Progenitor cell of endocrine pancreas (in vitro differentiated cells): ENCODE measurements at places on chromosomes 16 and 17. TPM values are rescaled to one million over a fixed set of nuclear protein-coding genes. Genes with fewer than 3 reads are reported as not detected.

DNA sequence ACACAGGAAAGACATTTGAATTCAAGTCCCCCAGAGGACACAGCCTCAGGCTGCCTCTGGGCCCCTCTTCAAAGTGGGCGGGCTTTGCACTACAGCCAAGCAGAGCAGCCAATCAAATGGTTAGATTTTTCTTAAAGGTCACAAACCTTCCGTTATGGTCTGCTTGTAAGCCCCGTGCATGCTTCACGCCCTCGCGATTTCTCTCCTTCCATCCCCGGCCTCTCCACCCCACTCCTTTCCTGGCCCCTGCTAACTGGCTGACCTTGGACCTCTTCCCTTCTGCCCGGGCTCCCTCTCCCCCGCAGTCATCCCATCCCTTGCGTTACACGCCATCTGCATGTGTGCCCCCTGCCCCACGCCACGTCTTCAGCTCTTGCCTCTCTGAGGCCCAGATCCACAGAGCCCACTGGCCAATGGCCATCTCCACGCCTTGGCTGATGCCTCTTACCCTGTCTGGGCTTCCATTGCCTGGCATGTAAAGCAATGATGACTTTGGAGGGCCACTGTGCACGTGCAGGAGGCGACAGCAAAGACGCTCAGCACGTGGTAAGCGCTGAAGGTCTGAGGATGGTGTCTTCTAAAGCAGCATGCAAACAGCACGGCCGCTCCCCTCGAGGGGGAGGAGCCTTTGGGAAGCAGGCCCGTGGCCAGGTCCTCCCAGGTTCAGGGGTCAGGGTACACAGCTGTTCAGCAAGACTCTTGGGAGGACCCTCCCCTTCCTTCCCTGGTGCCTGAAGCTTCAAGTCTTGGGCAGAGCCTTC, 86.8 kb downstream of the ZDHHC7 start:
- no peak for DNase-seq

GRCh38 chr16:77509051-77509450, 74.2 kb upstream of the ADAMTS18 start:
- no peak for DNase-seq

DNA sequence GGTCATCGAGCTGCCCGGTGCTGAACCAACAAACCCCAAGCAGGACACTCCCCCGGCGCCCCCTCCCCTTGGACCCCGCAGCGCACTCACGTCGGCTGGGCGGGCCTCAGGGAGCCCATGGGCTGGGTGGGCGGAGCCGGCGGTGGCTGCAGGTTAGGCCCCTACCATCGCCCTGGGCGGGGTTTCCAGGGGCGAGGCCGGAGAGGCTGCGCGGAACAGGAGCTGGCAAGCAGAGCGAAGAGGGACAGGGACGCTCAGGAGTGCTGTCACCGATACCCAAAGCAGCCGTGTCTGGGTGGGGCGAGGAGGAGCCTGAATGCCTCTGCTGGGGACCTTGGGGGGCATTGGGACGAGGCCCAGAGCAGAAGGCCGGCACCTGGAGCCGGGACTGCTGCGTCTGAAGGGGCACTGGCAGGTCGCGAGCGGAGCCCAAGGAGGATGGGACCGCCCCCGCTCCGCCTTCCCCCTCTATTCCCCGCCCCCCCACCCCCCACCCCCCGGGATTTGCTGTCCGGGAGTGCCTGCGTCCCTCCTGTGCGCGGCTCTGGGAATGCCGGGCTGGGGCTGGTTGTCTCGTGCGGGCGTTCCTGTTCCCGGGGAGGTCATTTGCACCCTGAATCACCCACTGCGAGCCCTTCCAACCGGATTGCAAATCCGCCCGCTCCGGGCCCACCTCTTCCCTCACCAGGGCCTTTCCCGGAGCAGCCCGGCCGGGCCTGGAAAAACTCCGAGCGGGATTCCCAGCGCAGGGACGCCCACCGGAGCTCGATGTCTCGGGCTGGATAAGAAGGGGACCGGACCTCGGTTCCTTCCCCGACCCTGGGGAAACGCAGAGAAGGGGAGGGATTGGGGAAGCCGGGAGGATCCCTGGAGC, 902 bp downstream of the ARHGAP27 start:
- DNase-seq = peak; percentile 68

- peak; percentile 73 for DNase-seq
Measured at GRCh38 chr17:32486701-32487472, at the start of gene CDK5R1. CDK5R1 (plus strand) TSS chr17:32486993; CDS start chr17:32487621, 628 bp downstream.

DNA sequence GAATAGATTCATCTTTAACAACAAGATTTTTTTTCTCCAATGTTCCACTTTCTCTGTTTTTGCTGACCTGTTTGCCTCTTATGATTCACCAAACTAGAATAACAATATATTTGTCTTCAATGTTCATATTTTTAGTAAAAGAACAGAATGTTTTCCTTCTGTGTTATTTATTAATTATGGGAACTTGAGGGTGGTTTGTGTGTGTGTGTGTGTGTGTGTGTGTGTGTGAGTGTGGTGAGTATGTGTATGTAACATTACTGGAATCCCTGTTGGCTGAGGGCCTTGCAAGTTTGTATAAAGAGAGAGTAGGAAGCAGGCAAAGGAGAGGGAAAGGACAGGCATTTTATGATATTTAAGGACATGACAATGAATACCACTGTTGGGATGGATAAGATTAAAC, 13.8 kb downstream of the STXBP4 start:
- no peak for DNase-seq

- DNase-seq = no peak
Measured at GRCh38 chr17:2222901-2223616, 80.5 kb downstream of the SMG6 start.

- DNase-seq = peak; percentile 73
Measured at GRCh38 chr17:17823433-17824118, 13.2 kb downstream of the SREBF1 start.

DNA sequence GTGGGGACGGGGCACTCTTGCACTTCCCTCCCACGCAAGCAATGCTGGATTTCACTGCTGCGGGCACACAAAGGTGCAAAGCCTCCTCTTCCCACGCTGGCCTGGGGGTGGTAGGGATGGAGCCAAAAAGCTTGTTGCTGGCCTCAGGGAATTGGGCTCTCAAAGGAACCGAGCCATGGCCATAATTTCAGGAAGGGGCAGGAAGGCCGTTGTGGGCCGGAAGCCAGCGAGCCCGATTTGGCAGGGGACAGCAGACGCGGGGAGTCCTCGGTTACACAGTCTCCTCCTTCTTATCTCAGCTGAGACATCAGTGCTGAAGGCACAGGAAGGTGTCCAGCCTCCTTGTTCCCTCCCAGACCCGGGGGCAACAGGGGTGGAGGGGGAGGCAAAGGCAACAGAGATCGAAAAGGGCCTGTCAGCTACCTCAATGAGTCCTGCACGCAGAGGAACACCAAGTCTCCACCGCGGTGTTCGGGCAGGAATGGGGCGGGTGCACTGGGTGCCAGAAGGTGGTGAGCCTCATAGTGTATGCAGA, 59.5 kb downstream of the SLFN11 start:
- no peak for DNase-seq

GRCh38 chr17:40122999-40123810, 1.4 kb downstream of the MSL1 start:
- DNase-seq = peak; percentile 41

- DNase-seq = peak; percentile 28
Measured at GRCh38 chr17:59366773-59367656, 35.6 kb downstream of the YPEL2 start.

DNA sequence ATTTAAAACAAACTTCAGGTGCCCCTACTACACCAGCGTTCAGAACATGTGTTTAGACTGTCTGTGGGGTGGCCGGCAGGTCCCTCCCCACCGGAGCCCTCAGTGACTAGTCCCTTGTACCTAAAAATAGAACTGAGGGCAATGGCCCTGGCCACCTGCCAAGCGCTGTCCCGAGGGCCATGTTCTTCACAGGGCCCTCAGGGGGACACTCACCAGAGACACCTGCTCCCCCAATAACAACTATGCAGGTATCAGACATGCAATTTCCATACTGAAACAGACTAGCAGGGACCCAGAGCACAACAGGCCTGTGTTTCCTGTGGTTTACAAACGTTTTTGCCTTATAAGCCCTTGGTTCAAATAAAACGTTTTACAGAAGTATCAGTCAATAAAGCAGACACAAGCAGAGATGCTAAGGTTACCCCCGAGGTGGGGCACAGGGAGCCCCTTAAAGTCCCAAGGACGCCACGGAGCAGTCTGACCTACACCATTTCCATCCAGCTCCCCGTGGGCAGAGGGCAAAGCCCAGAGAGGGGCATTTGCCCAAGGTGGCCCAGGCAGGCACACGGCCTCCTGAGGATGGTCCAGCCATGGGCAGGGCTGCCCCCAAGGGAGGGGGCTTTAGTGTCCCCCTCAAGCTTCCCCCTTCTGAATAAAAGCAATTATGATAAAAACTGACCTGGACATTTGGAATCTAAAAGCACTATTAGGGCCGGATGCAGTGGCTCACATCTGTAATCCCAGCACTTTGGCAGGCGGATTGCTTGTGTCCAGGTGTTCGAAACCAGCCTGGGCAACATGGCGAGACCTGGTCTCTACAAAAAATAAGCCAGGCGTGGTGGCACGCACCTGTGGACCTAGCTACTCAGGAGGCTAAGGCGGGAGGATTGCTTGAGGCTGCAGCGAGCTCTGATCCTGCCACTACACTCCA, 896 bp upstream of the MYLK3 start:
- no peak for DNase-seq

DNA sequence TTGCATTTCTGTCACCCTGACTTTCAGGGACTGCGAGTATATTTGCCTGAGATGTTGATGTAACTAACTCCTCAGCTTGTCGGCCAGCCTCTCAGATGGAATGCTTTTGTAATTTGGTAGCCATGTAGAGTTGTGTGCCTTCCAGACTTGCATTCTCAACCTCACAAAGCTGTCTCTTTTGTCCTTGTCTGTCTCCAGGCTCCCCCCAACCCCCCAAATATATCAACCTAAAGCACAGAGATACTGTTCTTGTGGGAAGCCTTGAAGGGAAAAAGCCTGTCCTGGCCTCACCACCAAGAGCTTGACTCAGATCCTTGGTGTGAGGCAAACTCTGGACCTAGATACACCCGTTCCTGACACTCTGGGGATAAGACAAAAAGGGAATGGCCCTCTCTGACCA, 18.4 kb downstream of the SAP30BP start:
- DNase-seq = no peak

DNA sequence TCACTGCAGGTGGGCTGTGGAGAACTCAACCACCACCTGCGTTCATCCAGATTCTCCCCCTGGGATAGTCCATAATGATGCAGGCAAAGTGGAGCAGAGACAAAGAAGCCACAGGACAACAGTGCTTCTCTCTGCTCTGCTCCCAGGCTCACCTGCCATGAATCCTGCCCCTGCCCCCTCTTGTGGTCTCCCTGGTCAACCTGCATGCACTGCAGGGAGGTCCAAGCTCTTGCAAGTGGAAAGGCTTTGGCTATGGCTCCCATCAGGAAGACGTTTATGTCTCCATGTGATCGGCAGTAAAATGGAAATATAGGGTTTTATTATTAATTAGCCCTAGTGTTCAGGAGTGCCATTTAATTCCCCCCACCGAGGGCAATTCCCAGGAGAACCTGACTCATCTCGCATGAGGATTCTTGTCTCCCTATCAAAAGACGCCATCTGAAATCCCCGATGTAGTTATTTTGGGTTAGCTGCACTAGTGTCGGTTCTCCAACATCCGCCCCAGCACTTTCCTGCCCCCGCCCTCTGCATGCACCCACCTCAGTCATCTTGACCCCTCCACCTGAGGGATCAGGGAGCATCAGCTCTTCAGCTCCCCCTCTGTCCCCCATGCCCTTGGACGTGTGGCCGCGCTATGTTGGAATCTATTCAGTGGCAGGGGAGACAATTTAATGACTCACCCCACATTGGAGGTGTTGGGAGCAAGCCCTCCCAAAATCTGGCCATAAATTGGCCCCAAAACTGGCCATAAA, 91.8 kb downstream of the KCNJ12 start:
- no peak for DNase-seq

DNA sequence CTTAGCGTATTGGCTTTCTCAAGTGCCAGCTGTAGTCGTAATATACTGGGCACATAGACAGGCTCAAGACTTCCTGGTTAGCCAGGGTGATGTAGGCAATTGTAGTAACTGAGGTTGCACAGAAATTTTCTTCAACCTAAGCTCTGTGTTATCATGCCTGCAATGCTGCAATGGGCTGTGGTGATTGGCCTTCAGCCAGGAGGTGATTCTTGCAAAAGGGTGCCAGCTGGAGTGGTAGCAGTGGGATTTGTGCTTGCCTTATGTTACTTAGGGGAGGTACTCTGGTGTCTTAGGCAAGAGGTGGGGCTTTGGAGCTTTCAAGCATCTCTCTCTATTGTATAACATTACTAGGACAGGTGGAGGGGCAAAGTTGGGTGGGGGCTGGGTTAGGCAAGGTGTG, 495.1 kb downstream of the CDH11 start:
- DNase-seq = no peak

DNA sequence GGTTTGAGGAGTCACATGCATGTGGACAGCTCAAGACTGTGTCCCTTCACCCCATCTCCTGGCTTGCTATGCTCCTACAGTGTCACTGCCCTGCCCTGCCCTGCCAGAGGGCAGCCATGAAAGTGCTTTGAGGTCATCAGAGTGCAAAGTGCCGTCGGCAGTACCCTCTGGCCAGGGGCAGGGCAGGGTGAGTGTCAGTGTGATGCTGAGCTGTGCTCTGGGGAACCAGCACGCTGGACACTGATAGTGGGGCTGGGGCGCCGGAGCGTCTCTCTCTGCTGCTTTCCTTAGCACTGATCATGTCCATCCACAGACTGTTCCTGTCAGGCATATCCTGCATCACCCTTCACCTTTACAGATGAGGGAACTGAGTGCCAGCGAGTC, 1.6 kb upstream of the SPATA32 start:
- DNase-seq = no peak

GRCh38 chr17:42617956-42618431, 8.5 kb downstream of the TUBG1 start:
- no peak for DNase-seq

GRCh38 chr16:27972500-27972899, 91.0 kb downstream of the GSG1L start:
- DNase-seq = no peak

DNA sequence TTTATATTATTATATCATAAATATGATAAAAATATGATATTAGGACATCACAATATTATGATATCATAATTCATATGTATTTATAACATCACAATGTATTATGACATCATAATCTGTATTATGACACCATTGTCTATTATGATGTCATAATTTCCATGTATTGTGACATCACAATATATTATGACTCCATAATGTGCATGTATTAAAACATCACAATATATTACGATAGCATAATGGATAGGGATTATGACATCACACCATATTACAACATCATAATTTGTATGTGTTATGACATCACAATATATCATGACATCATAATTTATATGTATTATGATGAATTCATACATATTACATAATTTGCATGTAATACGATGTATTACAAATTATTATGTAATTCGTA, 1755.9 kb downstream of the TP53TG3F start:
- no peak for DNase-seq

Gene SLC6A4
- total RNA-seq = 0.64 and 0.96 TPM in 2 replicates

Gene KRTAP3-1
- total RNA-seq = not detected in 2 replicates

Gene NOG
- total RNA-seq = 0.24 and 0.55 TPM in 2 replicates

Gene SSTR5
- total RNA-seq = 1.0 and 1.4 TPM in 2 replicates

Gene SLFN14
- not detected in 2 replicates for total RNA-seq

Gene GP1BA
- total RNA-seq = not detected in 2 replicates

Gene RNF222
- total RNA-seq = not detected in 2 replicates

Gene CDYL2
- total RNA-seq = 17.0 and 19.9 TPM in 2 replicates

Gene ADGRG3
- total RNA-seq = not detected in 2 replicates
